ENCODE measurements at places on chromosomes 7 and 10.

- DNase-seq = no peak
Observed at GRCh38 chr10:98332623-98333269, 64.8 kb upstream of the LOXL4 start.

DNA sequence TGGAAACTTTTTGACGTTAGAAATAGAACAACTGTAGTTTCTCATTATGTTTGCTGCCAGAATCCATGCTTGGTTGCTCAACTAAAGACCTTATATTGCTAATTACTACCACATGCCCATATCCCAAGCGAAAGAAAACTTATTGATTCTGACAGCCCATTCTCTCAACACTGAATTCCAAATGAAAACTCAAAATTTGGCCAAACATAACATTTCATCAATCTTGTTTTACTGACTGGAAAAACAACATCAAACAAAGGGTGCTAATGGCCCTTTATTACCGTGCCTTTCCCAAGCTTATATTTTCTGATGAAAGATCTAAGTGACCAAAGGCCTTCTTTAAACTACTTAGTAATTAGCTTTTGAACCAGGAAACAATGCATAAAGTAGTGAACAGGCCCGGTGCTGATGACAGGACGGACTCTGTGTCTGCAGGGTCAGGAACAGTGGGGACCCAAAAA lies 531.8 kb downstream of the KCNMA1 start:
- DNase-seq = no peak

- peak; percentile 69 for DNase-seq
Observed at GRCh38 chr10:75211007-75211691, 553 bp downstream of the VDAC2 start.

DNA sequence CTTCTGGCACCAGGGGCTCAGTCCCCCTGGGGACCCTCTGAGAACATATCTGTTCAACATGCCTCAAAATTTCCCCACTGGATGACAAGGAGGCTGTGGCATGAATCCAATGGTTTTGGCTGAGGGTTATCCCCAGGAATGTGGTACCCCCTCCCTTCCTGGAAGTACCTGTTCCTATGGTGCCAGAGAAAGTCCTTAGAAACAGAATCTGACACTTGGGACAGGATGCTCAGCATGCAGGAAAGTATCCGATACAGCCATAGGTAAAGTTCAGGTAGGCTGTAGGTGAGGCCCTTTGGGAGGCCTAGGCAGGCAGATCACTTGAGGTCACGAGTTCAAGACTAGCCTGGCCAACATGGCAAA lies 42.7 kb upstream of the A1CF start:
- peak; percentile 31 for DNase-seq

Data from foreskin keratinocyte (primary cell).